ENCODE measurements at places on chromosomes 1 and 21. TPM values are rescaled to one million over a fixed set of nuclear protein-coding genes. Genes with fewer than 3 reads are reported as not detected.

Gene TRNP1
- 13.9 TPM for total RNA-seq

Gene PGLYRP3
- total RNA-seq: not detected

Gene ETNK2
- 5.0 TPM for total RNA-seq

Gene CSF3R
- not detected for total RNA-seq

Gene PODN
- 3.1 TPM for total RNA-seq

Gene ST6GALNAC5
- total RNA-seq: 141 TPM

GRCh38 chr1:64896551-64896950 is 69.8 kb downstream of the JAK1 start:
- DNase-seq: no peak

DNA sequence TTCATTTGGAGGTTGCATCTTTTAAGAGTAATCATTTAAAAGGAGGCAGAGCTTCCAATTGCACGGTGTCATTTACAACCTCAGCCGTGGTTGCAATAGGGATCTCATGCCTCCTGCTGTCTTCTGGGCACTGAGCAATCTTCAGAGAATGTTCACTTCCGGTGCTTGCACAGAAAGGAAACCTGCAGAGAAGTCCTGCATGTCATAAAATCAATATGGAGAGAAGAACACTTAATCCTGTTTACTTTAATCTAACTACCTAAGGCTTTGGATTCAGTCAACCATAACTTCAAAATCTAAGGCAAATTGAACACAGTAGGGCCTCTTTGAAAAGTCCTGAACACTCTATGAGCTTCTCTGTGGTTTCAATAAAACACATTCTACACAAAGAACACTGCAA is 11.3 kb upstream of the MAP10 start:
- no peak for DNase-seq

- DNase-seq: peak; percentile 7
These were observed 126.2 kb upstream of the COL6A1 start for GRCh38 chr21:45855248-45855811.

- DNase-seq: no peak
These were observed 58.6 kb downstream of the CACNA1E start for GRCh38 chr1:181541947-181542346.

- DNase-seq: no peak
These were observed 62.1 kb downstream of the DEGS1 start for GRCh38 chr1:224245188-224245587.

DNA sequence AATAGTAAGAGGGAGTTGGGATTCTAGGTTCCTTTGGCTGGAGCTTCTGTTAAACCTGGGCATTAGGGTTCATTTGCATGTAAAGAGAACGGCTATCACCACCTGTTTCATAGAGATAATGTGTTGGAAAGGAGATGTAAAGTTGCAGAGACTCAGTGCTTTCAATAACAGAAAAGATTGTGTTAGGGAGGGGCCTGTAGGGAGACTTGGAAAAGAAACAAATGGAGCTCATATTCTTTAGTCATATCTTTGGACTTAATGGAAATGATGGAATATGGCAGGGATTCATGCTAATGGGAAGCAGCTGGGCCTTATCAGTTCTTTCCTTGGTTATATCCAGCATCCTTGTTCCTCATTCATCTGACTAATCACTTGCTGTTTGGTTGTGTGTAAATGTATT is 144.9 kb downstream of the CD247 start:
- DNase-seq: no peak

DNA sequence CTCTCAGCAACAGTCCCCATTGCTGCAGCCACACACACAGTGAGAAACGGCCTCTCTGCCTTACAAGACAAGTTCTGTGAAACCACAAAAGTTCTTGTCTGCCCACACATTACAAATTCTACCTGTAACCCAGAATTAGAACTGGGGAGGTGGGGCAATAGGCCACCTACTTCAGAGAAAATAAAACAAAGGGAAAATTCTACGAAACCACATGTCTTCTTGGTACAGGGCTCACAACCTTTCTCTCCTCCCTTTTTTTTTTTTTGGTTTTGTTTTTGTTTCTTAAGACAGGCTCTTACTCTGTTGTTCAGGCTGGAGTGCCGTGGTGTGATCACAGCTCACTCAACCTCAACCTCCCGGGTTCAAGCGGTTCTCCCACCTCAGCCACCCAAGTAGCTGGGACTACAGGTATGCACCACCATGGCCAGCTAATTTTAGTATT is 30.2 kb downstream of the LPAR3 start:
- no peak for DNase-seq

DNA sequence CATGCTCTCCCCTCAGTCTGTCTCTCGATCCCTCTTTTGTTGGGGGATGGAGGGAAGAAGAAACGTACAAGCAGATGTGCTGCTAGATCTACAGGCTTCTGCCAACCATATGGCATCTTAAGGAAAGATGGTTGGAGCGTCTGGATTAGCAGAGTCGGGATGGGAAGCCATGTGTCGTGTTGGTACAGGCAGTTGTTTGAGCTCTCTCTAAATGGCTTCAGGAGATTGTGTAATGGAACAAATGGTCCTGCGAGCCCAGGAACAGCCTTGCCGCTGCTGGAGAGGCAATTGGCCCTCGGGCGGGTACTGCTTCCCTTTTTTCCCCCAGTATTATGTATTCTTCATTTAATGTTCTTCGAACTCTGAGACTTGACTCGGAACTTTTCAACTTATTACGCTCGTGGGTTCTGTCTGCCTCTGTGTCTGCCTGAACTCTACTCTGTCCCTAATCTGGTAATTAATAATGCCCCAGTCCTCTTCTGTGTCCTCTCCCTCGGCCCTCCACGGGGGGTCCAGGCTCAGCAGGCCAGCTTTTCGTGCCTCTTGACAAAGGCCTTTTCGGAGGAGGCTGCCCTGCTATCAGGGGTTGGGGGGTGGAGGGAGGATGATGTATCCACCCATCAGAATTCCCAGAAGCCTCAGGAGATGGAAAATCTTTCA is 215.3 kb downstream of the SDCCAG8 start:
- peak; percentile 73 for DNase-seq

DNA sequence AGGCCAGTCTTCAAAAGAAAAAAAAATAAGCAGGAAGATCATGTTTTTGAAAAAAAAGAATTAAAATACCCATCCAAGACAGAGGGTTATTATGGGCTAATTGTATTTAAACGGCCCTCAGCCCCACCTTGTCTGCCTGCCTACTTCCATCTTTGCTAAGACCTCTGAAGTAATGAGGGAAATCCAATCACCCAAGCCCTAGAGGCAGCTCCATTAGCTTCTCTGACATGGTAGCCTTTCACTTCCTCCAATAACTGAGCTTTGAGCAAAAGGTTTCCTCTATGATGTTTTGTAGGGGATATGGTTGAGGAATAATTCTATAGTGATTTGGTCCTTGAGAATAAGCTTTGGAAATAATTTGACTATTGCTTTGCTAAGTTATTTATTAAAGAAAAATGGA is 178.2 kb upstream of the SGIP1 start:
- no peak for DNase-seq
